Activated T-cell treated with anti-CD3 and anti-CD28 coated beads, Interleukin-2, amount 50 U/mL, for 72 hours (primary cell): ENCODE measurements at places on chromosomes 6 and 20.
A peak's percentile ranks its signal among the peaks of the same experiment; 100 is the strongest.

GRCh38 chr20:771741-772464 is 3.6 kb upstream of the SLC52A3 start:
- DNase-seq, result no peak

- no peak for DNase-seq
Observed at GRCh38 chr6:130834482-130835251, 7.5 kb downstream of the SMLR1 start.

DNA sequence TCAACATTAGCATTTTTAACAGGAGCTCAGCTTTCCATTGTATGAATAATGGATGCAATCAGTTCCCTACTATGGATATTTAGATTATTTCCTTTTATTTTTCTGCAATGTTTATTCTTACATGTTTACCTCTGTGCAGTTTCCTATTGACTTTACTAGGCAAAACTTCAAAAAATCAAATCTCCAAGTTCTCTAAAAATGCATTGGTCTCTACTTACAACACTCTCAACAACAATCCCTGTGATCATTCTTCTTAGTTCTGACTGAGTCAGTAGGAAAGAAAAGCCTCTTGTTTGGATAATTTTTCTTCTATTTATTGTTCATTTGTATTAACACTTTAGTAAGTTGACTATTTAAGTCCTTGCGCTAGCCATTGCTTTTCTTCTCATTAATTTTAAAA is 126.1 kb downstream of the KIF13A start:
- DNase-seq, result no peak

GRCh38 chr20:56636716-56637115 is 7.6 kb downstream of the TFAP2C start:
- no peak for DNase-seq

DNA sequence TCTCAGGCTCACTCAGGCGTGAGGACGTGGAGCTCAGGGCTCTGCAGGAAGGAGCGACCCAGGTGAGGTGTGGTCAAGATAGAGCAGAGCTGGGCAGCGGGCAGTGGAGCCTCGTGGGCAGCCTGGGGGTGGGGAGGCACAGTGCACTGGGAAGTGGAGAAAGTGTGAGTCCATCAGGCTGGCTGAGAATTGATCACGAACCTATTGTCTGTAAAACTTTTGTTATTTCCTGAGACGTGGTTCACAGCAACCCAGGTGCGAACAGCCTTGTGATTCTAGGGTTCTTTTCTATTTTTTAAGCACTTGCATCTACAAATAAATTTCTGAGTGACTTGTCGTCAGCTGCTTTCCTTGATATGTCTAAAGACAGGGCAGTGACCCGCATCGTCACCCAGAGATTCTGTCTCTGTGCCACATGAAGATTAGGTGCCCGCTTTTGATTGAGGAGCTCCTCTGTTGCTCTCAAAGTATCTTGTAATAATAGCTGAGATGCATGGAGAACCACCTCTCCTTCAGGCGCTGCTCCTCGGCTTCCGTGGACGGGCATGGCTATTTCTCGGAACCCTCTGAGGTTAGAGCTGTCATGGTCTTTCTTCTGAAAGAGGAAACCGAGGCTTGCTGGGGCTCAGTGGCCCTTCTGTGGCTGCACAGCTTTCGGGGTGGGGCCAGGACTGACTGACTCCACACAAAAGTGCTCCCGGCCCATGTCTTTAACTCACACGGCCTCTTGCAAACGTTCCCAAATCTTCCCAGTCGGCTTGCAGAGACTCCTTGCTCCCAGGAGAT is 662 bp upstream of the CCR6 start:
- DNase-seq, result no peak

DNA sequence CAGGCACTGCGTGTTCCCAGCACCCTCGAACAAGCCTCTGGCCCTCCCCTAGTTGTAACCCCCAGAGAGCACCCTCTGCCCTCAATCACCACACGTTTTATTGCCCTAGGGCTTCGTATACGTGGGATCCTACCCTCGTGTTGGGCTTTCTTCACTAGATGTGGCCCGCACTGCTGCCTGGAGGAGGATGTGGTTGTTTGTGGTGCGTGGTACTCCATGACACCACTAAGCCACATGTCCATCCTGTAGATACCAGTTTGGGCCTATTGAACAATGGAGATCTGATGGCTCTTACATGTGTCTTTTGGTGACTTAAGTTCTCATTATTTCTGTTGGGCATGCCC is 17.0 kb downstream of the SLC2A4RG start:
- no peak for DNase-seq

GRCh38 chr6:127391094-127391953 is 47.9 kb upstream of the ECHDC1 start:
- DNase-seq, result no peak

- no peak for DNase-seq
Observed at GRCh38 chr6:95948324-95948723, 67.5 kb upstream of the FUT9 start.

DNA sequence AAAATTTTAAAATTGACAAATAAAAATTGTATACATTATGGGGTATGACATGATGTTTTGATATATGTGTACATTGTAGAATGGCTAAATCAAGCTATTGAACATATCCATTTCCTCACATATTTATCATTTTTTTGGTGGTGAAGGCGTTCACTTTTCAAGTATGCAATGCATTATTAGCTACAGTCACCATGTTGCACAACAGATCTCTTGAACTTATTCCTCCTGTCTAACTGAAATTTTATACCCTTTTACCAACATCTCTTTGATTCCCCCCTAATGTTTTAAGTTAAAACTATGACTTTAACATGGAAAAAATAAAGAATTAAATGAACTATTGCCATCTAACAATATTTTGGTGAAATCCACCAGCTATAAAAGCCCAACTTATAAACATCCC is 65.2 kb upstream of the UST start:
- DNase-seq, result no peak

GRCh38 chr20:10641467-10641866 is 32.3 kb downstream of the JAG1 start:
- DNase-seq, result no peak

- DNase-seq, result no peak
Observed at GRCh38 chr20:8423482-8423881, 291.4 kb downstream of the PLCB1 start.

GRCh38 chr20:3766422-3767109 is 987 bp downstream of the ADISSP start:
- DNase-seq, result no peak

- peak; percentile 46 for DNase-seq
Observed at GRCh38 chr20:57498425-57499400, 26.2 kb downstream of the CTCFL start.

GRCh38 chr20:8790442-8791074 is 278.3 kb upstream of the PLCB4 start:
- DNase-seq, result peak; percentile 12

- DNase-seq, result peak; percentile 90
Observed at GRCh38 chr20:653110-653589, at the start of gene SRXN1. TSS of gene SRXN1 (minus strand) at chr20:653200. CDS start at chr20:653185, 15 bp downstream.

DNA sequence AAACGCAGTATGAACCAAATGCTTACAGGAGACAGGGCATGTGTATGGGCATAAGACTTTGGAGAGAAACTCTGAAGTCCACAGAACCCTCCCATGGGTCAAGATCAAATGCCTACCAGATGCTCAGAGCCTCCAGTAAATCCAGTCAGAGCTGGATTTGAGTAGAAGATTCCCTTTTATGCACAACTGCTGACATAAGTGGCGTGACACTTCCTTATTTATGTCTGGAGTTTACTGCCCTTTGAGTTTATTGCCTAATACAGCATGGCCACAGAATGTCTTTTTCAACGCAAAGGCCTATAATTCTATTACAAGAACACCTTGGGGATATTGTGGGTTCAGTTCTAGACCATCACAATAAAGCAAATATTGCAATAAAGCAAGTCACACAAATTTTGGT is 220.0 kb upstream of the FOXQ1 start:
- DNase-seq, result no peak

- DNase-seq, result no peak
Observed at GRCh38 chr20:39800111-39800510, 838.0 kb downstream of the DHX35 start.

DNA sequence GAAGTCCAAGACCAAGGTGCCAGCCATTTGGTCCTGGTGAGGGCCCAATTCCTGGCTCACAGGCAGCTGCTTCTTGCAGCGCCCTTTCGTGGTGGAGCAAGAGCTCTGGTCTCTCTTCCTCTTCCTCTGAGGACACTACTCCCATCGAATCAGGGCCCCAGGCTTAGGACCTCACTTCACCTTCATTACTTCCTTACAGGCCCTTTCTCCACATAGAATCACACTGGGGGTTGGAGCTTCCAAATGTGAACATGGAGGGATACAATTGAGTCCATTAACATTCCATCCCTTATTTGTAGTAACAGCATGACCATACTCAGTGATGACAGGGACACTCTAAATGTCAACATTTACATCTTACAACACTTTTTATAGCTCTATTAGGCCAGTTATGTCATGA is 2.3 kb downstream of the RAMACL start:
- DNase-seq, result no peak

GRCh38 chr6:118896339-118897136 is 2.6 kb downstream of the ASF1A start:
- DNase-seq, result no peak

GRCh38 chr6:160032538-160032937 is 63.7 kb downstream of the IGF2R start:
- no peak for DNase-seq

DNA sequence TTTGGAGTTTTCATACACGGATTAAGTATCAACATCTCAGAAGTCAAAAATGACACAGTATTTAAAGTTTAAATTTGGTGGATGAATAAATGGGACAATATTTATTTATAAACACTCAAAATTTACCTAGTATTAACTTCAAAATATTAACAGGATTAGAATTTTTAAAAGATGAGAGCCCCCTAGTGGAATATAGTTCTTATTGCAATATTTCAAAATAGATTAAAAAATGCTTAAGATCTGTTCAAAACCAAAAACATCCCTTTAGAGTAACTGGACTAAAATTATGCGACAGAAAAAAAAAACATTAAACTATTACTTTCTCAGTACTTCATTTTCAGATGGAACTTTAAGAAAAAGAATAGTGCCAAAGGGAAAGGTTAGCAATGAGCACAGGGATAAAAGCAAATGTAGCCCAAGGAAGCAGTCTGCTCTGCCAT is 56.6 kb downstream of the SNX14 start:
- DNase-seq, result no peak
